Cerebellar nuclear complex (tissue), 1 donor: ENCODE measurements at places on chromosomes 1 and 21.

DNA sequence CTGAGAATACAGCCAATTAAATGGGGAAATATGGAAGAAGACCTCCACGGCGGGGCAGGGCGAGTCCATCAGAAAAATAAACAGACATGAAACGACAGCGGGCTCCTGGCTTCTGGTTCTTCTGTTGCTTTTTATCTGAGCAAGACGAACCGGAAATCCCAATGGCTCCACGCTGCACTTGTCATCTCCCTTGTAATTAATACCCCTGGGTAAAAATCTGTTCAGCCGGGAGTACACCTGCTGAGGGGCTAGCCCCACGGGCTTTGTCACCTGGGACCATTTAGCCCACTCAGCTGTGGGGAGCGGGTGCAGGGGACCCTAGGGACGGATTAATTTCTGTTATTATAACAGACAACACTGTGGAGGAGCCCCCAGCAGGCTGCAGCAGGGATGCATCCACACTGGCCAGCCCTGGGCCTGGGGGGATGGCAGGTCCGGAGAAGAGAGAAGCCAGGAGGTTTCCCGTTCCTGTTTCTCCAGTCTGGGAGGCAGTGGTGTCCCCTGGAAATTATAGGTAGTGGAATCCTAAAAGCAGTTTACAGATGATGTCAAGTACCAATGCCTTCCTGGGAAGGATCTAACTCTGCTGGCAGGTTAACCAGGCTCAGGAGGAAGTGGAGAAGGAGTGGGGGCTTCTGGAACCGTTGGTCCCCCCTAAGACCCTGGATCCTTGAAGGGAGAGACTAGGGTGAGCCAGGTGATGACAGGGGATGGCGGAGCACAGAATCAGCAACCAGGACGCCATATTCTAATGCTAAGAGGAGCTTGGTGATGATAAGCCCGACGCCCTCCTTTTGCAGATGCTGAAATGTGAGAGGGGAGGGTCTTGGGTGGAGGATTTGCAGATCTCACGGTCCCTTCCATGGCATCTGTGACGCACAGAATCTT, 566.1 kb downstream of the PTPRU start:
- DNase-seq, result no peak

DNA sequence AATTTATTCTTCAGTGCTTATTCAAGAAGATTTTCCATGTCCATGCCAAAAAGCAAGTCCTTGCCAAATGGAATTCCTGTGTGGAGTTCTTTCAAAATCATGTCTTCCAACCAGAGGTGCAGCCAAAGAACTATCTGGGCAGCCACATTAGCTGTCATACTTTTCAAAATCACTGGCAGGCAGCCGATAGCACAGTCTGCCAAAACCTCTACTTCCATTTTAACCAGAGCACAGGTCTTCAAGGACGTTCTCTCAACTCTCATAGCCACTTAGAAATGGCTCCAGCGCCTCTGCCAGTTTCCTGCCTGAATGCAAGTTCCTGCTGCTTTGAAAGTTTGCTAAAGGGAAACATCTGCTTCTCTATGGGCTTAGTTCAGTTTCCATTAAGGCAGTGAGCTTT, 975.7 kb upstream of the ADGRL4 start:
- no peak for DNase-seq

DNA sequence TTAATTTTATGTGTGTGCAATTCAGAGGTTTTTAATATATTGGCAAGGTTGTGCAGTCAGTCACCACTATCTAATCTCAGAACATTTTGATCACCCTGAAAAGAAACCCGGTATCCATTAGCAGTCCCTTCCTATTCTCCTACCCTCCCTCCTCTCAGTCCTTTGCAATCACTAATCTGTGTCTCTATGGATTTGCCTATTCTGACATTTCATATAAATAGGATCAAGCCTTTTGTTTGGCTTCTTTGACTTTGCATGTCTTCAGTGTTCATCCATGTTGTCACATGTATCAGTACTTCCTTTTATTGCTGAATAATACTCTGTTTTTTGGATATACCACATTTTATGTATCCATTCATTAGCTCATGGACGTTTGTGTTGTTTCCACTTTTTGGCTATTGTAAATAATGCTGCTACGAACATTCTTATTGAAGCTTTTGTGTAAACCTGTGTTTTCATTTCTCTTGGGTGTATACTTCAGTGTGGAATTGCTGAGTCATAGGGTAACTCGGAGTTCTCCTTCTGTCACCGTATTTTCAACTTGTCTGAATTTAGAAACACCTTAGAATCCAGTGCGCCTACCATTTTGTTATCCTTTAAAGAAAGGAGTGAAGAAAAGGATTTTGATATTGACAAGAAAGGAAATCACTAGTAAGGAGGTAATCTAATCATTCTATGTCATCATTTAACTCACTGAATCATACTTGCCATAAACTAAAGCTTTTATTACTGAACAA, 3.4 kb downstream of the CEP85 start:
- DNase-seq, result no peak

DNA sequence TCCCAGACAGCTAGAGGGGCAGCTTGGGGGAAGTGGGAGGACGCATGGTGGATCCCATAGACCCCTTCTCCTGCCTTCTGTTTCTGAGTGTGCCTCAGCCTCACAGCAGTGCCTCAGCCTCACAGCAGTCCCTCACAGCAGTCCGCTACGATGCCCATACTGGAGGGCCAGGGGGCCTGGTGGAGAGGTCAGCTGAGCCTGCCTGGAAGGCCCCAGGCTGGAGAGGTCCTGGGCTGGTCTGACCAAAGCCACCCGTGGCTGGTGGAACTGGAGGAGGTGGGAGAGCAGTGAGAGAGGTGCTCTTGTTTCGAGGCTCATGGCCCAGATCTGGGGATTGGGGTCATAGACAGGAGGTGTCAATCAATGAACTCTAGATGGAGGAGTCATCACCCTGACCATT, 16.0 kb upstream of the RSPO1 start:
- DNase-seq, result no peak

DNA sequence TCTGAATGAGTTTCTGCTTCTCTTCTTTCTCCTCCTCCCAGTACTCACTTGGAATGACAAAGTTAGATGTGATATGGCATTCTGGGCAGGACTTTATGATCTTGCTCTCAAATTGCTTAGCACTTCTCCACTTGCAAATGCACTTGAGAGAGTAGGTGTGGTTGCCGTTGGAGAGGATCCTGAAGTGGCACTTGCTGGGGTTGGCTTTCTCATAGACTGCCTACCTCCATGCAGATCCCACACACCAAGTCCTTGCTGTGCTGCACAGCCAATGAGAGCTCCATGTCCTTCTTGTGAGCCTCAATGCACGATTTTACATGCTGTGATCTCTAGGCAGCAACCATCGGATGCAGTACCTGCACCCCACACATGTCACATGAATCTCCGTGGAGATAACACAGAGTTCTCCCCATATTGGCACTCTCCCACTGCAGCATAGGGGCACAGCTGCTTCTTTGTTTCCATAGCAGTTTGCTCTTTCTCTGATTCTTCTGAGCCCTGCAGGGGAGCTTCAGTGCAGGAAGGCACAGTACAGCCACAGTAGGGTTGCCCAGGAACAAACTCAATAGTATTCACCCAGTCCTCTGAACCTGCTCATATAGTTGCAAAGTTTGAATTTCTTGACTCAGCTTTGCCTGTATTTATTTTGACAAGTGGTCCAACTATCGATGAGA, 45.2 kb downstream of the ZNF691 start:
- no peak for DNase-seq

DNA sequence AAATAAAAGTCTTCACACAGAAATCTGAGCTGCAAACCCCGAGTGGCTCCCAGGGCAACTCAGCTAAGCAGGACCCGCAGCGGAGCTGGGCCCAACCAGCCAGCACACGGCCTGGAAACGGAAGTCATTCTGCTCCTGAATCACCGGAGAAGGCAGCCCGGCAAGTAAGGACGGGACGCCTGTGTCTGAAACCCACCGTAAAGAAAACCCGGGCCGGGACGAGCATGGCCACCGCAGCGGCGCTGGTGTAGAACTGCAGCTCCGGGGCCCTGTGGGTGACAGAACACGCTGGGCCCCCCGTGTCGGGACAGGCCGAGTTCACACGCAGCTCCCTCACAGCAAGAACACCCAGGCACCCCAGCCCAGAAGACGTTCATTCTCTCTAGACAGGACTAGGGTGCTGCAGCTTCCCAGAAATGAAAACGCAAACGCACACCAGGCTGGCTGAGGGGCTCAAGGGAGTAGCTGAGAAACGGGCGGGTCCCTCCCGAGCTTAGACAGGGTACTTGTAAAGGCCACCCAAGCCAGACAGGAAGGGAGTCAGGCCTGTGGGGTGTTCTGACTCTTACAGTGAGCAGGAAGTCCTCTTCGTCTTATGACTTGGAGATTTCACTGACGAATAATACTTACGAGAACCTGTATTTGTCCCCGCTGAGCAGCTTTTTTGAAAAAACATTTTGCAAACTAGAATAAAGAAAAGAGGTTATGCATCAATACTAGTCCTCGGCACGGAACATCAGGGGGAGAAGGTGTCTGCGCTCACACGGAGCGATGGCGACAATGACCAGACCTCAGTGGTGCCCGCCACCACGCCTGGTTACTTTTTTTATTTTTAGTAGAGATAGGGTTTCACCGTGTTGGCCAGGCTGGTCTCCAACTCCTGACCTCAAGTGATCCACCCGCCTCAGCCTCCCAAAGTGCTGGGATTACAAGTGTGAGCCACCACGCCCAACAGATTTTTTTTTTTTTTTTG, 10.9 kb upstream of the CDK11B start:
- no peak for DNase-seq
